CD8-positive, alpha-beta memory T cell (primary cell): ENCODE measurements at places on chromosomes 6 and 20. TPM values are rescaled to one million over a fixed set of nuclear protein-coding genes. Genes with fewer than 3 reads are reported as not detected.

- DNase-seq: no peak
Observed at GRCh38 chr6:117536317-117536716, 53.8 kb downstream of the DCBLD1 start.

- no peak for DNase-seq
Observed at GRCh38 chr20:48686238-48687116, 141.3 kb downstream of the PREX1 start.

- no peak for DNase-seq
Observed at GRCh38 chr6:86477500-86478148, 459.7 kb upstream of the HTR1E start.

- DNase-seq: no peak
Observed at GRCh38 chr6:154786144-154786868, 53.1 kb downstream of the SCAF8 start.

DNA sequence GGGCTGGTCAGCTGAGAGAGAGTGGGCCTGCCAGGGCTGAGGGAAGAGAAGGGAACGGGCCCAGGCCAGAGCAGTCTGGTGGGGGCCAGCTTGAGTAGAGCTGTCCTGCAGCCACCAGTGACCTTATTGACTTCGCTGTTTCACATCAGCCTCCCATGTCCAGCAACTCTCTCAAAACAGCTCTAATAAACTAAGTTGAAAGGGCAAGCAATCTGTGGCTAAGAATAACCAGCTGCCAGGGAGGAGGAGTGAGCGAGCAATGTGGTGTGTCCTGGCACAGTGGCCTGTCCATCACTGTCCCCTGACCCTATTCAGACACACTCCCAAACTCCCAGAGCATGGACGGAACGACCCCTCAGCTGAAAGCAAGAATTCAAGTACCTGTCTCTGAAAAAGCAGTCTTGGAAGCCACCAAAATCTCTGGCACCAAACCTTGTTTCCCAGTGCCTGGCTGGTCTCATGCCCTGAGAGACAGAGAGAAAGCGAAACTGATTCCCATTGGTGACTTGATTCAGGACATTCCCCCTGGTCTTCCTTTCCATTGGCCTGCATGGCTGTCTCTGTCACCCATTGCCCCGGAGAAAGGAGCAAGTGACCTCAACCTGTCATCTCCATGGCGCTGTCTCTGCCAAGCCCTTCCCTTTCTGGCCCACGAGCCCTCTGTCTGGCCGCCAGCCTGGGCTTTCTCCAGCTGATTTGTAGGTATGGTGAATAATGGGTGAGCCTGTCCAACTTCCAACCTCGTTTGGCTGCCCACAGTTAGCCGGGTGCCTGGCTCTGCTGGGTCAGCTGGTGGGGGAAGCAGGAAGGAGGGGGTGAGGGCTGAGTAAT lies at the start of gene DDO:
Gene DDO (minus strand): TSS at position 490 of the 831 bp plus-strand sequence. CDS start 2,113 bp downstream, outside the sequence.
- no peak for DNase-seq

- DNase-seq: no peak
Observed at GRCh38 chr20:36917943-36918342, 33.6 kb downstream of the SAMHD1 start.

DNA sequence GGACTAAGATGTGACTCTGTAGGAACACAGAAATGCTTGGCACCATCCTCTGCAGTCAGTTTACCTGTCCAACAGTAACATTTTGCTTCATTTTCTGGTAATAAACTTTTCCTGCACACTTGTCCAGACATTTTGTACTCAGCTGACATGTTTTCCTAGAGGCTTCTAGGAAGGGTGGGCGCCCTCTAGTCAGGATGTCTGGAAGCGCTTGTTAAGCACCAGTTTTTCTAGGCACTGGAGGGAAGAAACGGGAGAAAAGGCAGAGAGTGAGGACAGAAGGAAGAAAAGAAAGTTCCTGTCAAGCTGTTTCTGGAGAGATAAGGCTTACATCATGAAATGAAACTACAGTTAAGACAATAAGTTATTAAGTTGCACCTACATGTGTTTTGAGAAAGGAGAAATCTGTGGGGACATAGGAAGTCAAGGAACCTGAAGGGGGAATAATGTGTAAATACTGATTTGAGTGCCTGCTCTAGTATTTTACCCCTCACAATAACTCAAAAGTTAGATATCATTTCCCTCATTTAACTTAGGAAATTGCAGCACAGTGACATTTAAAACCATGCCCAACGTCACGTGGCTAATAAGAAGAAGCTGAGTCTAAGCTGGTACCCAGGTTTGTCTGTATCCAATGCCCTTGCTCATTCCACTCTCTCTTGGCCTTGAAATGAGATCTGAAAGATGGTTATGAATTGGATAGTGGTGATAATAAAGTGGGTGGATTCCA lies 42.7 kb upstream of the TNFRSF21 start:
- no peak for DNase-seq

DNA sequence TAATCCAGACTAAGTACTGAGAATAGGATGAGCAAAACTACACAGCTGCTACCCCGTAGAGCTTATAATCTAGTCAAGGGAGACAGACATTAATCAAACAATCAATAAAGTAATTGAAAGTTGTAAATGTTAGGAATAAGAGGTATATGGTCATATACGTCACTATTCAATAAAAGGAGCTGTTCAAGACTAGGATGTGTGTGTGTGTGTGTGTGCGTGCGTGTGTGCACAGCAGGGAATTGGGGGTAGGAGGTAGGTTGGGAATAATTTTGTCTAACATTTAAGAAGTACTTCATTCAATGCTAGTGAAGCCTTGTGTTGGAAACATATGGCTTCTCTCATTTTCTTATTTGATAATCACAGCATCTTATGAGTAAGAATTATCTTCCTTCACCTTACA lies 41.8 kb downstream of the SESN1 start:
- no peak for DNase-seq

GRCh38 chr6:122365775-122366403 lies 33.6 kb upstream of the HSF2 start:
- no peak for DNase-seq

GRCh38 chr6:4336084-4336483 lies 200.7 kb upstream of the ECI2 start:
- DNase-seq: no peak

GRCh38 chr20:50592282-50593004 lies 82.3 kb downstream of the PTPN1 start:
- DNase-seq: no peak

MYB gene
- 42.3 TPM for total RNA-seq

LST1 gene
- 22.0 TPM for total RNA-seq

HCRTR2 gene
- not detected for total RNA-seq

SLC22A16 gene
- total RNA-seq: not detected

TNF gene
- 207 TPM for total RNA-seq

EEF1A2 gene
- 0.20 TPM for total RNA-seq

TENT5A gene
- total RNA-seq: 0.57 TPM
